ENCODE measurements at places on chromosomes 5 and 9. TPM values are rescaled to one million over a fixed set of nuclear protein-coding genes. Genes with fewer than 3 reads are reported as not detected.

ZNF454 gene
- polyA plus RNA-seq = 1.8 TPM

SOHLH1 gene
- polyA plus RNA-seq = not detected

YTHDC2 gene
- polyA plus RNA-seq = 8.8 TPM

NCBP1 gene
- polyA plus RNA-seq = 7.9 TPM

SLC34A1 gene
- not detected for polyA plus RNA-seq

FCN2 gene
- 0.84 TPM for polyA plus RNA-seq
